Activated CD8-positive, alpha-beta memory T cell treated with anti-CD3 and anti-CD28 coated beads for 1 hour (primary cell): ENCODE measurements at places on chromosomes 6 and 20.

DNA sequence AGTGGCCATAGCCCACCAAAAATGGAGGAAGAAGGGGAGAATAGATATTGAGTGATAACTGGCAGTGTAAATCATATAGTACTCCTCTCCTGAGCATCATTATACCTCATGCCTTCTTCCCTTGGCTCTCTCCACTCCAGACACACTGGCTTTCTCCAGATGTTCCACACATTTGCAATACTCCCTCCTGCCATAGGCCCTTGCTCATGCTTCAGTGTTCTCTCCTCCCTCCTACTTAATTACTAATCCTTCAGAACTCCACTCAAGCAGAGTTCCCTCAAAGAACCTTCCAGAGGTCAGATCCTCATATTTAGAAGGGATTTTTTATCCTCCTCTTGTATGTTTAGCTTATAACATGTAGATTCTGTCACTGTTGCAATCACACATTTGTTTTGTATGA, 279.5 kb upstream of the SUPT3H start:
- no peak for DNase-seq

GRCh38 chr6:50691814-50692495, 21.4 kb upstream of the TFAP2D start:
- no peak for DNase-seq

DNA sequence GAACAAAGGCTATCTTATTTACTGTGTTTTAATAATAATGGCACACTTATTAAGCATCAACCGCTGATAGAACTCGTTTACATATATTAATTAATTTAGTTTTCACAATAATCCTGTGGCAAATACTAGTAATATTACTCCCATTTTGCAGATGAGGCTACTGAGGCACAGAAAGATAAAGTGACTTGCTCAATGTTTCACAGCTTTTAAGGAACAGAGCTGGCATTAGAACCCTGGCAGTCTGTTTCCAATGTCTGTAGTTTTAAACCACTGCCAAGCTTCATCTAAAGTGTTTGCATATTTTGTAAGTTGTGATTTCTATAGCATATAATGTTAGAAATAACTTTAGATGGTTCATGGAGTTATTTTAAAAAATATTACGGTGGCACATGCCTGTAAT, 38.4 kb upstream of the LRRC1 start:
- no peak for DNase-seq

GRCh38 chr6:23027281-23027680, 457.9 kb downstream of the HDGFL1 start:
- DNase-seq: no peak

DNA sequence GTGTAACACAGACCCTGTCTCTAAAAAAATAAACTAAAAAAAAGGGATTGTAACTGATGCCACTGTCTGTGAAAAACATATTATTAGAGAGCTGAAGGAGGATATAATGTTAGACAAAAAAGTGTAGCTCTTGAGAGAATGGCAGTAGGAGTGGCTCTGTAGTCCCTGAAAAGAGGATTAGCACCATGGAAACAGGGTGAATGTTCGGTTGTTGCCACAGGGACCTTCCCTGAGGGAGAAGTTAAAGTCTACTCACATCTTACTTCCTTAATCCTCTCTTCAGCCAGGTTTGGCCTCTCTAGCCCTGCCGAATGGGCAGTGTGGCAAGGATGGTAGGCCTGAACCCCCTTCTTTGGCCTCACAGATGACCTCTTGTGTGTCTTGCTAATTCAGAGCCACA, 12.1 kb downstream of the SCAND1 start:
- no peak for DNase-seq

DNA sequence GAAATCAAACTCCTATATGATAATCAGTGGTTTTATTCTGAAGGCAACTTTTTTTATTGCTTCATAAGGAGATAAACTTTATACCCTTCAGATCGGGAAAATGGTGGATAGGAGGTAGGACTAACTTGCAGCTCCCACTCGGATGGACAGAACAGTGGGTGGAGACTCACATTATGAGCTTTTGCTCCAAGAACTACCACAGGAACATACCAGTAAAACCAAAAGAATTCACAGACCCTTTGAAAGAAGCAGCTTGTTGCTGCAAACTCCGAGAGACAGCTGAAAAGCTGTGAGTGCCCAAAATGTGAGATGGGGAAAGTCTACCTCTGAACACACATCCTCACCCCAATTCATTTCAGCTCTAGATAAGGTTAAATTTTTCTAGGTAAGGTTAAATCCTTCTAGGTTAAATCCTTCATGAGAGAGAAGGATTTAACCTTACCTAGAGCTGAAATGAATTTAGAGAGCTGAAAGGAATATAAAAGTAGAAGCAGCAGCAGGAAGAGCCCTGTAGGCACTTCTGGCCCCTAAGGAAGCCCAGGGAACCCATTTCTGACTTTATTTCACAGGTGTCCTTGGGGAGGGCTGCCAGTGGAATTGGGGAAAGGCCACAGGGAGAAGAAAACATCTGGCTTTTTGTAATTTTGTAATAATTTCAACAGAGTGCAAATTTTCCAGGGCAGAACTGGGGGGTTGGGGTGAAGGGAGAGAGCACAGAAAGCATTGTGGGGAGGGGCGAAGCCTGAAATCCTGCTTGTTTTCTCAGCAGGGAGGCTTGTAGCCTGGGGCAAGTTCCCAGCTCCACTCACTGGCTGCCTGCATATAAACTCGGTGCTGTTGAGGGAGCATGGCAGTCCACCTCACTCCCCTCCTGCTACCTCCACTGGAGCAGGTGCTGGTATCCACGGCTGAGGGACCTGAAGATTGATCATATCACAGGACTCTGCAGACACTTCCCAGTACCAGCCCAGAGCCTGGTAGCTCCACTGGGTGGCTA, 65.9 kb upstream of the HCRTR2 start:
- DNase-seq: no peak

GRCh38 chr20:11182720-11183119, 508.9 kb upstream of the JAG1 start:
- no peak for DNase-seq
